ENCODE measurements at places on chromosomes 4 and X.
A peak's percentile ranks its signal among the peaks of the same experiment; 100 is the strongest.

DNA sequence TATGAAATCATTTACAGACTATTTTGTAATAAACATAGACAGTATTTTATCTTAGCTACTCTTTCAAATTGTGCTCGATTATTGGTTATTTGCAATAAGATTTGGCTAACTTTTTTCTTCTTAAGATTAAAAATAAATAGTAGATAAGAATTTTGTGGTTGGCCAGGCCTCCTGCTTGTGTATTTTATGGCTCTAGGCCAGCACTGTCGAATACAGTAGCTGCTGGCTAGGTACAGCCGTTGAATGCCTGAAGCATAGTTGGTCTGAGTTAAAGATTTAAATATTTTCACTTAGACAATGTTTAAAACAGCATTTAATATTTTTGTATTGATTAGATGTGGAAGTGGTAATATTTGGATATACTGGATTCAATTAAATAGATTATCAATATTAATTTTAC lies 481.0 kb downstream of the SPRY1 start:
- no peak for DNase-seq

GRCh38 chr4:102157984-102158383 lies 187.3 kb downstream of the SLC39A8 start:
- DNase-seq = no peak

DNA sequence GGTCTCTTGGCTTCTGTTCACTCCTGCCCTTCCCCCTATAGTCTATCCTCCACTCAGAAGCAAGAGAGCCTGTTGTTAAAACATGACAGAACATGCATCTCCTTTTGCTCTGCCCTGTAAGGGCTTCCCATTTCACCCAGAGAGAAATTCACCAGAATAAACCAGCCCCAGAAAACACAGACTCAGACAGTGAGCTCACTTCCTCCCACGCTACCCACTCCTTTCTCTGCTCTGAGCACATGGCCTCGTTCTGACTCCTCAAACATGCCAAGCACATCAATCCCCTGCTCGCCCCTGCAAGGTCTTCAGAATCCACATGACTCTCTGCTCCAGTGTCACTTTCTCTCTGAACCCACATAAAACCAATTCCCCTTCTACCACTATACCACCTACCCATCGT lies 50.4 kb downstream of the MID1 start:
- peak; percentile 56 for DNase-seq

DNA sequence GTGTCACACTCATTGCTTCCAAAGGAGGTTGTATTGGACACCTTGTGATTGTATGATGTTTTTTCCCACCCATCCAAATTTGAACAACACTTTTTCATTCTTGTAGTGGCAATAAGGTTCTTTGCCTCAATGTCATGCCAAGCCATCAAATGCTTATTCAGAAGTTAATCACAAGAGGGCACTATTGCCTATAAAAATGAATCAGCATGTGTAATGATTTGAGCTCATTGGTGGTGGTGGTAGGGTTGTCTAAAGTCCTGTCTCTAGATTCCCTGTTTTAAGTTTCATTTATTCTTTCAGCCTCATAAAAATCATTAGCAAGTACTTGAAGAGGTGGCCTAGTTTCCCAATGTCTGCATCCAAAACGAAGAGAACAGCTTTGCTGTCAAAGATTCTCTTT lies 37.0 kb downstream of the IRS4 start:
- peak; percentile 41 for DNase-seq

DNA sequence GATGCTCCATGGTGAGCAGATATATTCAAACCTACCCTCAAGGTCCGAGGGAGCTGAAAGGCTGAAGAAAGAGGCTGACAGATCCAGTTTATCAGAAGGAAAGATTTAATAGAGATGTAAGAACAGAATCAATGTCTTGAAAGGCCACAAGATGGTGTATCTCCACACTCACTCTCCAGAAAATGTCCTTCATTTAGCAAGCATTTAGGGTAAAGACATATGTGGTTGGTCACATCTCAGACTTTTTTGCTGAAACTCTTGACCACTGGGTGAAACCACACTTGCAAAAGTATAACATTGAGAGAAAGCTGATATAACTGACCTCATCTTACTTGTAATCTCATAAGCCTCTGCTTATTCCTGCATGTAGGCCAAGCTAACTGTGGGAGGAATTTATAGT lies 745.8 kb upstream of the GALNTL6 start:
- peak; percentile 0 for DNase-seq

DNA sequence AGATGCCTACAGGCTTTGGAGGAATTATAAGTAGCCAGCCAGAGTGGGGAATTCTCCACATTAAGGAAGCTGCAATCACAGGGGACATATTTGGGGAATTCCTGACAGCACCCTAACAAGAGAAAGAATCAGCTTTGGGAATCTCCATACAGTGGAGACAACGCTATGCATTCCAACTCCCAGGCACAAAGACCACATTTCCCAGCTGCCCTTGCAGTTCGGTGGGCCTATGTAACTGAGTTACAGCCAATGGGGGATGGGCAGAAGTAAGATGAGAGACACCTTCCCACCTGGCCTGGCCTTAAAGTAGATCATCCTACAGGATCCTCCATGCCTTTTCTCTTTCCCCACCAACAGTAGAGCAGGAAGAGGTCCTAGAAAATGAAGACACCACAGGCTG lies 43.4 kb upstream of the CCKAR start:
- no peak for DNase-seq

GRCh38 chr4:73315091-73315490 lies 56.5 kb upstream of the ANKRD17 start:
- DNase-seq = peak; percentile 96

GRCh38 chr4:87121341-87122065 lies 98.9 kb downstream of the KLHL8 start:
- DNase-seq = peak; percentile 61

GRCh38 chrX:131845201-131845600 lies 177.9 kb upstream of the STK26 start:
- DNase-seq = no peak

- DNase-seq = peak; percentile 94
Observed at GRCh38 chr4:168587411-168588125, 90.7 kb downstream of the PALLD start.

- peak; percentile 85 for DNase-seq
Observed at GRCh38 chr4:126778348-126778747, 854.4 kb upstream of the INTU start.

- no peak for DNase-seq
Observed at GRCh38 chr4:28221536-28221935, 1360.9 kb downstream of the STIM2 start.

- no peak for DNase-seq
Observed at GRCh38 chr4:76199664-76200211, 13.9 kb downstream of the SCARB2 start.

GRCh38 chrX:67342138-67342537 lies 201.7 kb upstream of the AR start:
- no peak for DNase-seq

All from fibroblast of mammary gland (primary cell).